ENCODE measurements at places on chromosomes 3 and 15.

DNA sequence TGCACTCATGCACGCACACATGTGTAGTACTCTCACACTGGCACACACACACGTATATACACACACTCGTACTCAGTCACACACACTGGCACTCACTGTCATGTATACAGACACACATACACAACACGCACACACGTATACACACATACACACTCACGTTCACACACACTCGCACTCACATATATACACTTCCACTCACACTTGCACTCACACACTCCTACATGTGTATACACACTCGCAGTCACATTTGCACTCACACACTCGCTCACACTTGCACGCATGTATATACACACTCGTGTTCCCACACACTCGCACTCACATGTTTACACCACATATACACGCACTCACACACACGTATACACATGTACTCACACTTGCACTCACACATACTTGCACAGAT is 1.5 kb downstream of the PLA2G4F start:
- no peak for DNase-seq

- DNase-seq = no peak
Measured at GRCh38 chr3:151093905-151094304, 8.4 kb downstream of the MED12L start.

- DNase-seq = no peak
Measured at GRCh38 chr3:137511655-137512054, 252.5 kb upstream of the SOX14 start.

GRCh38 chr15:43433165-43433564 is 59.8 kb downstream of the TP53BP1 start:
- no peak for DNase-seq

DNA sequence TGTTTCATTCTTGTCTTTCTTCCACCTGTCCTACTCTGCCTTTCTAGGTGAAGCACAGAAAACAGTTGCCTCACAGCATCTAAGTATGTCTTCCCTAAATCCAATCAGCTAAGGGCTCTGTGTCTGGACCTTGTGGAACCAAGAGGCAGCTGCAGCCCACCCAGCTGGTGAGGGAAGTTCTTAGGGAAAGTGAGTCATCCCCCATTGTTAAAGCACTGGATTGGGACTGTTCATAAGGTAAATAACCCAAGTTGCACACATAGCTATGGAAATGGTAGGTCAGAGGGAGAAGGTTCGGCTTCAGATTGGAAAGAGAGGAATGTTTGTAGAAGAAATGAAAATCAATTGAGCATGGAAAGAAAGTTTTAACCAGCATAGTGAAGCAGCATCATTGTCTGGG is 18.0 kb upstream of the ARNT2 start:
- no peak for DNase-seq

- DNase-seq = no peak
Measured at GRCh38 chr3:155629056-155629455, 115.8 kb downstream of the PLCH1 start.

- DNase-seq = no peak
Measured at GRCh38 chr3:74067296-74067695, 442.6 kb upstream of the PDZRN3 start.

GRCh38 chr3:115040673-115041286 is 106.3 kb downstream of the ZBTB20 start:
- DNase-seq = no peak

- DNase-seq = no peak
Measured at GRCh38 chr3:124248471-124249028, 256.6 kb upstream of the ROPN1 start.

DNA sequence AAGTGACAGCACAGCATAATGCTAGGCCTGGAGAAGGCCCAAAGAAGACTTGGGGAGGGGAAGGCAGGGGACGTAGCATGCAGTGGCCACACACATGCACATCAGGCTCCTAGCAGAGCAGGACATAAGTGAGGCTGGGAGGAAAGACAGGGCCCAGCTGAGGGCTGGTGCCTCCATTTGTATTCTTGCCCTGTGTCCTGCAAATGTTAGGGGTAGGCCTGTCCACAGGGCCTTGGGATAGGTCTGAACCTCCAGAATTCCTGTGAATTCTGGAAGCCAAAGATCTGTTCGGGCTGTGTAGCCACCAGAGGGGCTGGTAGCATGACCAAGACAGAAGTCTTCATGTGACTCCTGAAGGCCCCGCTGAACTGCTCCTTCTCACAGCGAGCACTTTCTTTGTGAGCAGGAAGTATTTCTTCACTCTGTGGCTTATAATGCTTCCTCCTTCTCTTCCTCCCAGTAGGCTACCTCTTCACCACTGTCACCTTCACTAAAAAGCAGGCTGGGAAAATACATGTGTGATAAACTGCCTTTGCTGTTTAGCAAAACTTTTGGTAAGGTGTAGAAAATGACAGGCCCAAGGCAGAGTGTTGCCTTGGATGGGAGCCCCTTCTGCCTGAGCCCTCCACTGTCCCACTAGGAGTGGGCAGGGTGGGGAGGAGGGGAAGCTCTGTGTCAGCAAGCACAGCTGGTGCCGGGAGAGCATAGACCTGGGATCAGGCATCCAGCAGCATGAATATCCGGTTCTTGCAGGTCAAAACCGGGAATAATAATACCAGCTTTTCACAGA is 8.4 kb downstream of the CERS3 start:
- DNase-seq = no peak

DNA sequence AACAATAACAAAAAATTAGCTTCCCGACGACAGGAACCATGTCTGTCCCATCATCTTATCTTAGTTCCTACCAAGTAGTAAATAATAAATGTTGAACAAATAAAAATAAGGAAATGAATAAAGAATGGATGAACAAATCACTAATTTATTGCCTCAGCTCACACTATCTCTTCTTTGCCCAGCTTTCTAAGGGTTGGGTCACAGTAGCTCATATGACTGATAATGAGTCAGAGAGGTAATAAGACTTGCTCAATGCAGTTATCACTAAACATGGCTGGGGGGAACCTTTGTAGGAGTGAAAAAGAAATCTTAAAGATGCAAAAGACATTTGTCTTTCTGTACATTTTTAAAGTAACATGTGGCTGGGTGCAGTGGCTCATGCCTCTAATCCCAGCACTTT is 182.2 kb downstream of the WDR76 start:
- DNase-seq = no peak

GRCh38 chr15:68301301-68301700 is 23.8 kb downstream of the FEM1B start:
- no peak for DNase-seq

DNA sequence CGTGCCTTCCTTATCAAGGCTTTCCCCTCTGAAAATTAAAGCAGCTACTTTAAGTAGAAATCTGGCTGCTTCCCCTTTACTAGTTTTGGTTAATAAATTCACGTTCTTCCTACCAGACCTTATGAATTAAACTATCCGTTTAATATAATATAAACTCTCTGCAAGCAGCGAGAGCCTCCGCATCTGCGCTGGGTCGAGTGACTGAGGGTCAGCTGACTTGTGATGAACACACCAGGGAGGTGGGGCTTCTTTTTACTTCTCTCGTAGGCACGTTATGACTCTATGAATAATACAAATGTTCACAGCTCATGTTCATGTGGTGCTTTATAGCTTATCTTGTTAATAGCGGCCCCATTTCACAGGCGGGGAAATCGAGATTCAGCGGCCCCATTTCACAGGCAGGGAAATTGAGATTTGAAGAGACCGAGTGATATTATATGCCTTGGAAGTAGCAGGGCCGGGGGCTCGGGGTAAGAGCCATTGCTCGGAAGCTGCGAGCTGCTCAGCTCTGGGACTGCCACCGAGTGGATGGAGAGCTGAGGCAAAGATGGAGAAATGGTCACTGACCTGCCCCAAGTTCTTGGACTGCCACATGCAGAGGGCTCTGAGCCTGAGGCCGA is 8.3 kb downstream of the MUC4 start:
- DNase-seq = no peak

DNA sequence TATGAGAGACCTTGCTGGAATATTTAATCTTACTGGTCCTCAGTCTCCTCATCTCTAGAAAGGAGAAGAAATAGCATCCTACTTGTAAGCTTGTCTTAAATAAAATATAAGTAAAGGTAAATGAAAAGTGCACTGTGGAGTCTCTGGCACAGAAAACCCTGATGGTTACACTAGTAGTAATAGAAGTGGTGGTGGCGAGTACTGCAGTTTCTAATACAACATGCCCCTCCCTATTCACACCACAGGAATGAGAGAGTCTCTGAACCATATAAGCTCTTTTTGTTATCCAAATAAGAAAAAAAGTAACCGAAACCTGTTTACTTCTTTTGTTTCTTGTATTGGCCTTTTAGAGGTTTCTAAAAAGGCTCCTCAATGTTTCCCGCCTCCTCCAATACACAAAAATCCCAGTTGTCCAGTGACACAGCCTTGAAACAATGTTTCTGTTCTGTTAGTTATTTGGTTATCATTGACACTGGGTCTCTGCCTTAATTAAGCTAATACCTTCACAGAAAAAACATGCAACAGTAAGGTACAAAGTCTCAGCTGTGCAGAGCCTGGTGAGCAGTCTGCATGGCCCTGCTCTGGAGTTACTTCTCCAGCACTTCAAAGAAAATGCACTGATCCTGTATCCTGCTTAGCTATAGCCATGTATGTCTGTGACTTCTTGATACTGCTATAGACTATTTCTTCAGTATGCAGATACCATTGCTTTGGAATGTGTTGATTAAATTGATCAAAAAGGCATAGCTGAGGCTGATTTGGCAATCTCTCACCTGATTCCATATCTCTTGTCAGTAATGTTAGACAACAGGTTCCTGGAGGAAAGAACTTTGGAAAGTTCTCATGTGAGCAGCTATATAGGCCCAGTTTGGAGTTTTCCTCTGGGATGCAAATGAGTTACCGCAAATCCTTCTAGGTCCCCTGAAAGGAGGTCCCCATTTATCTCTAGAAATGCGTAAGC is 315.6 kb upstream of the IL12A start:
- DNase-seq = no peak

GRCh38 chr3:98395101-98395500 is 4.6 kb downstream of the OR5K3 start:
- DNase-seq = no peak

DNA sequence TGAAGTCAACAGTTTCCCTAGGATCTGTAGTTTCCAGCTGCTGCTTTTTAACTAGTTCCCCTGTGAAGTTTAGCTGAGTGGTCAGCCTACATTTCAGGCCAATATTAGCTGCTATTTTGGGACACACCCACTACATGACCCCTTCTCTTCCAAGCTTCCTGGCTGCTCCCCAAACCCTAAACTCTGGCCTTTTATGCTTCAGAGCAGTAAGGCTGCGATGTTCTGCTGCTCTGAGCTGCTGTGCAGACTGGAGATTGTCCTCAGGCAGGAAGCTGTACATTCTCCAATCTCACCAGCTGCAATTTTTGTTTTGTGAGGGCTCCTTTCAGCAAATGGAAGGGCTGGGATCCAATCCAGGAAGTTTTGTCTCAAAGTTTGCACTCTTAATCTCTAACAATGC is 48.0 kb upstream of the WDR72 start:
- no peak for DNase-seq

DNA sequence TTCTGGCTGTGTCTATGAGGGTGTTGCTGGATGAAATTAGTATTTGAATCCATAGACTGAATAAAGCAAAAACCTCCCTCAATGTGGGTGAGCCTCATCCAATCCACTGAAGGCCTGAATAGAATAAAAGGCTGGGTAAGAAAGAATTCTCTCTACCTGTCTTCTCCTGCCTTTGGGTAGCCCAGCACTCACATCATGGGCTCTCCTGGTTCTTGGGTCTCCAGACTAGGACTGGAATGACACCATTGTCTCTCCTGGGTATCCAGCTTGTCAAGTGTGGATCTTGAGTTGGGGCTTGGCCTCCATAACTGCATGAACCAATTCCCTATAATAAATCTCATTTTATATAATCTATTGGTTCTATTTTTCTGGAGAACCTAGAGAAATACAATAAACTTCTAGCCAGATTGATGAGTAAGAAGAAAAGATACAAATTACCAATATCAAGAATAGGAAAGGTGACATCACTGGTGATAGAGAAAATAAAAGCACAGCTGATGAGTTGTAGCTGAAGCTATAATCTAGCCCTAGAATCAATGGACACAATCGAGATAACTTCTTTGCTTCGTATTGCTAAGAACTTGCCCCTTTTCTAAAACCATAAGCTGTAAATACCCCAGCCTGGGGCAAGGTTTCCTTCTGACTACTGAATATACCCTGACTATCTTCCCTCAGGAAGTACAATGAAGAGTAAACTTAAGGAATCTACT is 106.4 kb downstream of the ANO10 start:
- no peak for DNase-seq

DNA sequence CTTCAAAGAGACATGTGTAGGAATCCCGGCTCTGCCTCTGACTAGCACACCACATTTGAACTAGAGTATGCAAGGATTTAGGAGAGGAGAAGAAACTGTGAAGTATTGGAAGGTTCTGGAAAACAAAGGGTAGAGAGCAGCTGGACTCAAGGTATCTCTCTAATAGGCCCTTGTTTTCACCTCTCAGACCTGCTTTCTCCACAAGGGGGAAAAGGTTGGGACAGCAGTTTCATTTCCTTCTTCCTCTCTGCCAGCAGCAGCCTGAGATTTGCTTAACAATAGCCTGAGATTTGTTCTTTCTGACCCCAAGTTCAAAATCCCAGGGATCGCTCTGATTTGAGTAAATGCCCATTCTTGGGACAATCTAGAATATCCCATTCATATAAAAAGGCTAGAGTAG is 430.6 kb upstream of the MCTP2 start:
- DNase-seq = no peak

DNA sequence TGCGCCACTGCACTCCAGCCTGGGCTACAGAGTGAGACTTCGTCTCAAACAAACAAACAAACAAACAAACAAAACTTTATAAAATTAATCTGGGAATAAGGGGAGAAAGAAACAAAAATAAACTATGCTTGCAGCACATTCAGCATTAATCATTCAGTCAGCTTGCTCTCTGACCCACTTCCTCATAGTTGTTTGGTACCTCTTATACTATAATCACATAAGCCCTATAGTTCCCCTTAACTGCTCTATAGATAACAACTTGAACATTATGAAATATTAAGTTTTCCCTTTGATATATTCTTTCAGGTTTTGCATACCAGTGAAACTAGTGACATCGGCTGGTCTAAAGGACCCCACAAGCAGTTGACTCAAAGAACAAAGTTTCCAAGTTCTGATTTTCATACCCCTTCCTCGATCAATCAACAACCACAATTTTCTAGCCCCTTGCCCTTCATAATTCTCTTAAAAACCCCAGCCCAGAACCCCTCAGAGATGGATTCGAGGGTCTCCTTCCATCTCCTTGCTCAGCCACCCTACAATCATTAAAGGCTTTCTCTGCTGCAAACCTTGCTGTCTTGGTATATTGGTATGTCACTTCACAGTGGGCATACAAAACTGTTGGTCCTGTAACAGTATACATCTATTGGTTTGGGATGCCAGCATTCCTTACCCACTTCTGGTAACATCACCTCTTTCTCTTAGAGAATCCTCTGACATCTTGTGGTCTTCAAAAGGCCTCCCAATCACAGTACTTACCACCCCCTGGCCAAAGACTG is 26.4 kb downstream of the BCL2L10 start:
- DNase-seq = no peak
